Spinal cord (tissue), 10 donors: ENCODE measurements at places on chromosomes 7 and 10.

- no peak for DNase-seq
These were observed 563.6 kb upstream of the SEMA3D start for GRCh38 chr7:85750454-85750949.

- peak; percentile 43 for DNase-seq
These were observed 53.9 kb downstream of the CHST15 start for GRCh38 chr10:124039483-124040013.

DNA sequence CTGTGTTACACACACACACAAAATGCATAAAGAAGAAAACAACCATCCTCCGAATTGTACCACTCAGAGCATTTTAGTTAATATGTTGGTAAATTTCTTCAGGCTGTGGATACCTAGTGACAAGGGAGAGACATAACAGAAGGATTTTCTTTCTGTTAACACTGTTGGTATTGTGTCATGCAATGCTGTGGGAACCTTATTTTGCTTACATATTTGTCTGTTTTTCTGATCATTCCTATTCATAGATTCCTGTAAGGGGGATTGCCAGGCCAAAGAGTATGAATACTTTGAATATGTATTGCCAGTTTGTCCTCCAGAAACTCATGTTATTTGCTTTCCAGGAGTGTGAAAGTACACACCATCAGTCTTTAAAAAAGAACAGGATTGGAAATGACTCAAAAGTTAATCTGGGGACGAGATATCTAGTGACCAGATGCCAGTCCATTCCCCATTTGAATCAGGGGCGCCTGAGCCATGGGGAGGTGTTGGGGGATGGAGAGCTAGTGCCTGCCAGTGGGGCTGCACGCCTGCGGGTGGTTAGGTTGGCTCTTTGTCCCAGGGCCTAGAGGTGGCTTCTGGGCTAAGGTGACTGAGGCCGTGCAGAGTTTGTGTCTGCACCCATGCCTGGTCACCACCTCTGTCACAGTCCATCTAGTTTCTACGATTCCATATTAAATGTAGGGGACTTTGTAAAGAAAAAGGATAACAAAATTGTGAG is 142.0 kb downstream of the PTPN20 start:
- DNase-seq, result no peak

DNA sequence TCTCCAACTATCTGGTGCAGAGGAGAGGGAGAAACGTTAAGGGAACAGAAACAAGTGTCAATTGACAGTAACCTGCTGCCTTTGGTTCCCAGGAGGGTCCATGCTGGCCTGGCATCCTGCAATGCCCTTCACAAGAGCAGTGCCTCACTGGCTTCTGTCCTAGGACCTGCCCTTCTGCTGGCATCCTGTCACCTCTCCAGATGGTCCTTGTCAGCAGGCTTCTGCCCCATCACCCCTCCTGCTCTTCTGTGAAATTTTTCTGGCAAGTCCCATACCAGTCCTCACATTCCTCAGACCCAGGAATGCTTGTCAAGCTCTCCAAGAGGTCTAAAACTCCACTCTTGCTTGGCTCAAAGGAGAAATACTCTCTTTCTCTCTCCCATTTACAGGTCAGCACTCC is 34.2 kb downstream of the C10orf67 start:
- DNase-seq, result no peak

- no peak for DNase-seq
These were observed 47.1 kb upstream of the UBN2 start for GRCh38 chr7:139183878-139184338.

GRCh38 chr7:142389544-142389943 is 131.7 kb upstream of the PRSS58 start:
- DNase-seq, result no peak

DNA sequence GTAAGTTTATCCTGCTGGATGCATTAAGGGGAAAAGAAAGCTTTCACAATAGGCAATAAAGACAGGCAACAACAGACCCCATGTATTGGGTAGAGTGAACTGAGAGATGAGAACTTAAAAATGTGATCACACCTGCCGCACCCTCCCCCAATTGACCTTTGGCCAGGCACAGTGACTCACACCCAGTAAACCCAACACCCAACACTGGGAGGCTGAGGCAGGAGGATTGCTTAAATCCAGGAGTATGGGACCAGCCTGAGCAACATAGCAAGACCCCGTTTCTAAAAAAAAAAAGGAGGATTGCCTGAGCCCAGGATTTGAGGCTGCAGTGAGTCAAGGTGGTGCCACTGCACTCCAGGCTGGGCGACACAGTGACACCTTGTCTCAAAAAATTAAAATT is 86.9 kb downstream of the MPP7 start:
- DNase-seq, result no peak

DNA sequence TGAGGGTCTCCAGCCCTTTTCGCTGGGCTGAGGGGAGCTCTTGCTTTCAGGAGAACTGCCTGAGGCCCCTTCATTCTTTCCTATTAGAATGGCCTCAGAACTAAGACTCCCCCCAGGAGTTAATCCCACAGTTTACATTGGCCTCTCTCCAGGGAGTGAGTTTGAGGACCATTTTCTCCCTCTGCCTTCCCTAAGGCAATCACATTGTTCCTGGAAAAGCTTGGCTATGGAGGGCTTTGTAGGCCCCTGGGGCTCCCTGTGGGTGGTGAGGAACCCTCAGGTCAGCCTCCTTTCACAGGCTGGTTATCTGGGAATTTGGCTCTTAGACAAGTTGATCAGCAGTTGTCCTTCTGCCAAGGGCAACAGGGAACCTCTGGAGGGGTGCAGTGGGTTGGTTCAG is 343.7 kb downstream of the RPS24 start:
- DNase-seq, result no peak

GRCh38 chr10:102398172-102399020 is 2.9 kb downstream of the NFKB2 start:
- DNase-seq, result no peak

GRCh38 chr7:89826557-89826956 is 327.7 kb upstream of the STEAP1 start:
- peak; percentile 29 for DNase-seq

DNA sequence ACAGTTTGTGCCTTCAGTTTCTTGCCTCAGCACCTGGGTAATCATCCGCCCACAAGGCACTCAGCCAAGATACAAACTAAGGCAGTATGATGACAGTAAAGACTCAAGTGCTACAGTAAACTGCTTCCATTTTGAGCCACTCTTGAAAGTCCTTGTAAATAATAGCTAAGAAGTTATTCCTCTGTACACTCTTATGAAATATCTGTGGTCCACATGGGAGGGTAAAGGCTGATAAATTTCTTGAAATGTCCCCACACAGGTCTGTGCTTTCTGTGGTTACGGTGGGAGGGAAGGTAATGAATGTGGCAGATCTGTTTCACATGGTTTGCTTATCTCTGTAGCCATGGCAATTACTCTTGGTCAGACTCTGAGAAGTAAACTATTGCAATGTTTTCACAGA is 551.0 kb upstream of the ZWINT start:
- DNase-seq, result no peak

DNA sequence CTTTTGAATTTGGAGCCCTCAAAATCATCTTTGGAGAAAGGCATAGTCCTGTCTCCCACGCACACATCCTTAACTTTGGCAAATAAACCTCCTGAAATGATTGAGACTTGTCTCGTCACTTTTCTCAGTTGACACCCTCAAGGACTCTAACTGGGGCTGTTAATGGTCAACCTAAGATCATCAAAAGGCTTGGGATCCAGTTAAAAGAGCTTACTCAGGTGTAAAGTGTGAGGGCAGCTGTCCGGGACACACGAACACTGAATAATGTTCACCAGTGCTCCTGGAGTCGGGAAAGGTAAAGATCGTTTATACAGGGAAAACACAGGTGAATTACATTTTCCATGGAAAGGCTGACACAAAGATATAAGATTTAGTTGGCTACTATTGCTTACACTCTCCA is 84.7 kb downstream of the PAXIP1 start:
- no peak for DNase-seq

DNA sequence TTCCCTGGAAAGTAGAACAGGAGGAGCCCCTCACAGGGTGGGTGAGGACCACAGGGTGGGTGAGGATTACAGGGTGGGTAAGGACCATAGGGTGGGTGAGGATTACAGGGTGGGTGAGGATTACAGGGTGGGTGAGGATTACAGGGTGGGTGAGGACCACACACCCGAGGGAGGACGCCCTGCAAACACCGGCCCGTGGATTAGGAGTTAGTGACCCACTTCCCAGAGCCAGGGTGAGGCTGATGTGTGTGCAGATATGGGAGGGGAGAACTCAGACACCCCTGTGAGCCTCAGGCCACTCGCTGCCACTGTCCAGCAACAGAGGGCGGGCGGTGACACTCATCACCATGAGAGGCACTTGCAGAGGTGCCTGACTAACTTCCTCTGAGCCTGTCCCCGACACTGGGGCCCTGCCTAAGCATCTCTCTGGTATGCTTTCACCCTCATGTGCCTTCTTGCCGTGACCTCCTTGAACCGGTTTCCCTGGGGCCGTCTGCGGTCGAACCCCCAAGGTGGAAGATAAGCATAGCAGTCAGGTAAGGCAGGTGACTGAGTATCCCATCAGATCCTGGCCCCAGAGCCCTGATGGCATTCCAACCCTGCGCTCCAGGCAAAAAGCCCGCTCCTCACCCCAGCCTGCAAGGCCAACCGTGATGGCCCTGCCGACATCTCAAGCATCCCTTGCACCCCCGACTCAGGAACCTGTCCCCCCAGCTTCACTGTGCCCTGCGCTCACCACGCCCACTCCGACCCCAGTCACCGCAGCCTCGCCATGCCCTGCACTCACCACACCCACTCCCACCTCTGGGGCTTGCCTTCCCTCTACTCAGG is 74.1 kb downstream of the FAM53B start:
- no peak for DNase-seq

GRCh38 chr7:43077732-43078391 is 34.6 kb upstream of the HECW1 start:
- DNase-seq, result no peak

DNA sequence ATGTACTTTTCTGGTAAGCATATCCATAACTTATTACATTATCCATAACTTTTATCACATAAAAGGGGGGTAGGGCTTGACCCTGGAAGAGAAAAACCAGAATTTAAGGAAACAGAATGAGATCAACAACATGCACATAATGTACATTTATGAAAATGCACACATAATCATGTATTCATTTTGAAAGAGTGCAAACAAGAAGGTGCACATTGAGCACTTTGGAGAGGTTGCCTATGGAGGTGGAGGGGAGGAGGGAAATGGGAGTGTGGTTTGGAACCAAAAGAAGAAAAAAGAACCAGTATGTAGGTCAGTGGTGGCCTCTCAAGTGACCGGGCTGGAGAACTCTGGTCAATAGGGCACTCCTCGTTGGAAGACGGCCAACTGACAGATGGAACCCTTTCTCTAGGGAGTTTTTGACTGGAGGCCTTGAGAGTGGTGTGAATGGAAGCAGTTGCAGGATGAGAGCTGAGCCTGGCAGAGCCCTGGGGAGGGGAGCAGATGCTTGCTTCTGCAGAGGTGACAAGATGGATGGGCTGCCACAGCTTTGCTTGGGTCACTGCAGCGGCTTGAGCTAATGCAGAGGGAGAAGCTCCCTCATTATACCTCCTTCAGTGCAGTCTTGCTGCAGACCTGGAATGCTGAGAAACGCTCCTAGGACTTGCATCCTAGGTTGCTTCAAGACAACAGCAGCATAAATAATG is 192.7 kb downstream of the SEC23IP start:
- no peak for DNase-seq

GRCh38 chr7:149253665-149254064 is 8.3 kb upstream of the ZNF783 start:
- DNase-seq, result no peak

DNA sequence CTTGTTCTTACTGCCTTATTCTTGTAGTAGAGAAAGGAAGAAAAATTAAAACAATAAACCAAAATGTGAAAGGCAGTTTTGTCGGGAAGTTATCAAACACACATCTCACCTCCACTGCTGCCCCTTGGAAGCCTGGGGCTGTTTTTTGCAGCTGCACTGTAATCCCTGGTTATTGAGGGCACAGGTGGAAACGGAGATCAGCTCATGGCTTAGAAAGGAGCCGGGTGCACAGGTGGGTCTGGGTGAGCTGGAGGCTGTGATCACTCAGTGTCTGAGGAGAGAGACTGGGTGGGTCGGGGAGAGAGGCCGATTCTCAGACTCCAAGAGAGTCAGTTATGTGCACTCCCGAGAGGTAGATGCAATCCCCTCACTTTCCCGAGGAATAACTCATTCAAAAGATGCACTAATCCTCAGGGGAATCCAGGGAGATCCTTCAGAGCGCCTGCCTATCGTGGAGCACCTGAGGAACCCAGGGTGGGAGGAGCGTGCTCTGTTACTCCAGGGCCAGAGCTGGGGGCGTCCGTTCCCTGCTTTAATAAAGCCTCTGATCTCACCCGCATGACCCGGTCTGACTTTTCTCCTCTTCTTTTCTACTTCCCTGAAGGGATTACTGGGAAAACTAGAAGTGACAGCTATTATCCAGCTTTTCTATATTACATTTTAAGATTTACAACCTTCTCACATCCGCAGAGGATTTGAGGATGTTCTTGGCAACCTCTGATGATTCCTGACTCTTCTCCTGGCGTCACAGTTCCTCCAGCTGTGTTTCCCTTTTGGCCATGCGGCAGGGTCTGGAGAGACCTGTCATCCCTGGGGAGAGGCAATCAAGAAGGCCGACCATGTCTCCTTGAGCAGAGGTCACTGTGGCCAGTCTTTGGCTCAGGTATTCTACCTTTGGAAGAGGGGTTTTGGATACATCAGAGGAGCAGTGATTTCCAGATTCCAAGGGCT is 82.1 kb downstream of the CAMK1D start:
- DNase-seq, result no peak

- no peak for DNase-seq
These were observed 652 bp upstream of the VPS26A start for GRCh38 chr10:69123306-69123746.

DNA sequence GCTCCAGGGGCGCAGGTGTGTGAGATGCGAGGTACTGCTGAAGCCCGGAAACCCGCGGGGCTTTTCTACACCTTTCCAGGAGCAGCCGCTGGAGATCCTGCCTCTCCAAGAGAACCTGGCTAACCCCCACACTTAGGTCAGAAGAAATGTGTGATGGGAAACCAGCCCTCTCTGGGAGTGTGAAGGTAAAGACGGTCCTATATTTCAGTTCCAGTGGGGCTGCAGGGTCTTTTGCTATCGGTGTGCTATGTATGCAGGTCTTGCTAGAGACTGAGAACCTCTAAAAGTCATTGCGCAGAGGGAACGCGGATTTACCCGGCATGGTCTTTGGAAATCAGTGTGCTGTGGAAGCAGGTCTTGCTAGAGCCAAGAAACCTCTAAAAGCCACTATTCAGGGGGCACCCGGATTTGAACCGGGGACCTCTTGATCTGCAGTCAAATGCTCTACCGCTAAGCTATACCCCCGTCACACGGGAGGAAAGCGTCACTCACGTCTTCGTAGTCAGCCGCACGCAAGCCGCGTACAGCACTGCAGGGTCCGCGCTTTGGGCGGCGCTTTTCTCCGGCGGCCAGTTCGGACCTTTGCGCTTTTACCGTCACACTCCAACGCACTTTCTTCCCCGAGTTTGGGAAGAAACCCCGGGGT is 46.0 kb downstream of the ZNF777 start:
- peak; percentile 93 for DNase-seq

GRCh38 chr7:66163186-66163610 is 41.9 kb upstream of the TPST1 start:
- DNase-seq, result no peak

DNA sequence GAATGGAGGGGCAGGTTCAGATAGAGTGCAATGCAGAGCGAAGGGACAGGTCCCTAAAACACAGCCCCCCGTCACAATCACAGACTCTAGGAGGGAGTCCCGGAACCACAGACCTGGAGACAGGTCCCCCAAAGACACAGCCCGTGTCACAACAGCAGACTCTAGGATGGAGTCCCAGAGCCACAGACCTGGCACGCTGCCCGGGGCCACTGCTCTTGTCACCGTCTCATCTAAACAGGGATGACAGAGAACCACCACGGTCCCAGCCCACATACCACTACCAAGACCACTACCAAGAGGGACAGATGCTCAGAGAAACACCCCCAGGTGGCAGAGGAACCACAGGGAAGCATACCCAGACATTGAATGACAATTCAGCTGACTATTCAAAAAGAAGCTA is 183.9 kb downstream of the TCERG1L start:
- DNase-seq, result no peak
